Stimulated activated CD4-positive, alpha-beta T cell treated with anti-CD3 and anti-CD28 coated beads, Interleukin-1b, Interleukin-23, amount 100 ng/mL, for 1 hour (primary cell): ENCODE measurements at places on chromosomes 3 and 15.

DNA sequence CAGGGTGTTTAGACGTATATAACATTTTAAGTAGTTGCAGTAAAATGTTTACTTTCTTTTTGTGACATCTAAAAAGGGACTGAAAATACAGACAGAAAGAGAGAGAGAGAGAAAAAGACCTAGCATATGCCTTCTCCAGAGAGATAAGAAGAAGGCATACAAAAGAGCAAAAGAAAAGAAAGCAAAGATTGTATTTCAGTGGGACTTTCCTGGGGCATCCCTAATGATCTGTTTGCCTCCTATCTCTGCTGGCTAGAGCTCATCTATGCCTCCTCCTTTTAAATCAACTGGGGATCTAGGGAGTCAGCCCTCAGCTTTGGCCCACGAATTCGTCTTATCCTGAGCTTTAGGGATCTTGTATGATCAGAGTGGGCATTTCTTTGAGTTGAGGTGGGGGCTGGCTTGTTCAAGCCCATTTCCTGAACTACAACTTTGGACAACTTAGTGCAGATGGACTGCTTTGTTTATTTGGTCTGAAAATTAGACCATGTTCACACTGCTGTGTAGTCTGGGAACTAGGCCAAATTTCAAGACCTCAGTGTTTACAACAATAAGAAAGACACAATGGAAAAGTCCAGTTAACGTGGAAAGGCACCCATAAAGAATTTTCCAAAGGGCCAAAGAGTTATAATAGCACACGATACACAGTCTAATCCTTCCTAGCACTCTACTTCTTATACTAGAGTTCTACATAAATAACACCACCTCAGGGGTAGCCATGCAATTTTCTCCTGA lies 61.0 kb downstream of the ATP8B4 start:
- no peak for DNase-seq

GRCh38 chr3:153513236-153513635 lies 351.2 kb downstream of the RAP2B start:
- no peak for DNase-seq

DNA sequence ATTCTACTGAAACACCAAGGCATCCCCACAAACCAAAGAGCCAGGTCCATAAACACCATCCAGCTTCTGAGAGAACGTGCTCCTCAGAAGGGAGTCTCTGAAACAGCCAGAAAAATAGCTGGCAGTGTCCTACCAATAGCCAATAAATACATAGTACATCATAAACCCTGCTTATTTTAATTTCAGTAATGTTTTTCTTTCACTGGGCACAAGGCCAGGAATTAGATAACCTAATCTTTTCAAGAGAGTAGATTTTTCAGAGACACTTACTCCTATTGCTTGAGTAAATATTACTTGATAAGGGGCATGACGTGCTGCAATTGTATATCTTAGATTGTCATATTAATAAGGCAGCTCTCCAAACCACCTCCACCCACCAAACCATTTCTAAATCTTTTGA lies 22.7 kb downstream of the GADL1 start:
- no peak for DNase-seq

DNA sequence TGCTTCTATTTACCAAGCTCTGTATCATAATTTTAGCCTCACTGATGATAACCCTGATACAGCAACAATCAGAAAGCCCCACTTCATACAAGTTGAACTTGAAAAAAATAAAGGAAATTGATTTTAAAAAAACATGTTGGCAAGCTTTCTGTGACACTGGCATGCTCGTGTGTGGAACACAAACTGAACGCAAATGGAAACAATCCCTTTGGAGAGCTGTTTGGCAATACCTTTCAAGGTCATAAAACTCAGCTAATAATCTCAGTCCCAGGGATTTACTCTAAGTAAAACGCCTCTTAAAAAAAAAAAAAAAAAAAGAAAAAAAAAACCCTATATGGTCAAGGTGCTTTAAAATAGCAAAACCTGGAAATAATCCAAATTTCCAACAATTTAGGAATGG lies 166.7 kb upstream of the BCL6 start:
- no peak for DNase-seq

GRCh38 chr15:57591822-57592367 lies at the start of gene MYZAP:
TSS of gene MYZAP (plus strand) at chr15:57591904. CDS start at chr15:57592035, 131 bp downstream.
- no peak for DNase-seq

- no peak for DNase-seq
These were observed 31.5 kb upstream of the SLC2A2 start for GRCh38 chr3:171058058-171058457.

GRCh38 chr3:13015286-13016082 lies 57.7 kb downstream of the IQSEC1 start:
- no peak for DNase-seq

DNA sequence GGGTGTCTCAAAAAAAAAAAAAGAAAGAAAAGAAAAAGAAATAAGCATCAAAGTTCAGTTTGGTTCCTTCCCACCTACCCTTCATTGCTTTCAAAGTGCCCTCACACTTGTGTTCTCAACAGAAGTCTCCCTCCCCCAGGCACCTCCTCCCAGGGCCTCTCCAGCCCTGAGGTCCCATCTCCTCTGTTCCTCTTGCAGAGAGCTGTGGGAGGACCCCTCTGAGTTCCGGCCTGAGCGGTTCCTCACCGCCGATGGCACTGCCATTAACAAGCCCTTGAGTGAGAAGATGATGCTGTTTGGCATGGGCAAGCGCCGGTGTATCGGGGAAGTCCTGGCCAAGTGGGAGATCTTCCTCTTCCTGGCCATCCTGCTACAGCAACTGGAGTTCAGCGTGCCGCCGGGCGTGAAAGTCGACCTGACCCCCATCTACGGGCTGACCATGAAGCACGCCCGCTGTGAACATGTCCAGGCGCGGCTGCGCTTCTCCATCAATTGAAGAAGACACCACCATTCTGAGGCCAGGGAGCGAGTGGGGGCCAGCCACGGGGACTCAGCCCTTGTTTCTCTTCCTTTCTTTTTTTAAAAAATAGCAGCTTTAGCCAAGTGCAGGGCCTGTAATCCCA lies 6.1 kb downstream of the CYP1A2 start:
- DNase-seq = no peak

DNA sequence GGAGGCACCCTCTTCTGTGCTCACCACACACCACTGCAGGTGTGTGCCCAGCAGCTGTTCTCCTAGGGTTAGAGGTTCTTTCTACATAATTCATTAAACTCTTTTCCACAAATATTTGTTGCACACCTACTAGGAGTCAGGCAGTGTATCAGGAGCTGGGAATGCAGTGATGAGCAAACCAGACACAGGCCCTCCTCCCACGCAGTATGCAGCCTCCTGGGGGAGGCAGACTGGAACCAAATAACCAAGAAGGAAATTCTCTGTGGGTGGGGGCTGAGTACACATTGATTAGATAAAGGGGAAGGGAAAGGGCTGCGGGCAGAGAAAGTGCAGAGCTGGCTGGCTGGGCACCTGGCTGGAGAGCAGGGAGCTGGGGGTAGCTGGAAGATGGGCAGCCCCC lies 18.5 kb upstream of the C3orf22 start:
- DNase-seq = no peak

DNA sequence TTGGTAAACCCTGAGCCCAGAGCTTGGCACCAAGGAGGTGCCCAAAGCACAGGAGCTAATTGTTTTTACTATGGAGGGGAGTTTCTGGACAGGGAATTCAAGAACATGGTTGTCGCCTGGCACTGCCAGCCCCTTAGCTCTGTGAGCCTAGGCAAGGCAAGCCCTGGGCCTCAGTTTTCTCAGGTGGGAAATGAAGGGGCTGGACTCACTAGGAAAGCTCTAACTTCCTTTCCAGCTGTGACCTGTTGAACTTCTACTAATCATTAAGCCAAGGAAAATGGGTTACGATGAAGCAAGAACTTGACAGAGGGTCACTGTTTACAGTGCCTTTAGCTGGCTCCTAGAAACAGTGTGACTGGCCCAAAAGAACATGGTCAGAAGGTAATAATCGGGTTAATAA lies 277.2 kb downstream of the SHQ1 start:
- DNase-seq = no peak

DNA sequence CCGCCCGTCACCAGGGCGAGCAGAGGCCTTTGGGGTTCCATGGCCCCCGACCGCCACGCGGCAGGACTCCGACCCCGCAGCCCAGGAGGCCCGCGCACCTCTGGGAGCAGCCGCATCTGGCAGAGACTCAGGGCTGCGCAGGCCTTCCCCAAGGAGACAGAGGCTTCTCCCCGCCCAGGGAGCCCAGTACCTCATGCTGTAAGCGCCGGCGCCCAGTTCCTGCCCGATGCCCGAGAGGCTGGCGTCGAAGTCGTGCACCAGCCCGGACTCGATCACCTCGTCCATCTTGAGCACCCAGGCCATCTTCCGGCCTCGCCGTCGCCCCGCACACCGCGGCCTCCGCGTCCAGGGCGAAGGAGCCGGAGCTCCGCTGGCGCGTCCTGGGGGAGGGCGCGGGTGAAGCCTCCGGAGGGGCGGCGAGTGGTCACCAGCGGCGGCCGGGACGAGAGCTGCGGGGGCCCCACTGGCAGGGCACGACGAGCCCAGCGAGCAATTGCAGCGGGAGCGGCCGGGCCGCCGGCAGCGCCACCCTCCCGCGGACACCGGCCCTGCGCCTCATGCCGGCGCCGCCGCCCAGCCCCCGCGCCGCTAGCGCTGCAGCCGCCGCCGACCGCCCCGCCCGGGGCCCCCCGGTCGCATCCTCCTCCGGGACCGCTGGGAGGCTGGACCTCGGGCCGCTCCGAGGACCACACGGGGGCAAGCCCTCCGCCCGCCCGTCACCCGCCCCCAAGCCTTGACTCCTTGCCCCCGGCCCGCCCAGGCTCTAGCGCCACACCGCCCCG lies 468 bp downstream of the UBP1 start:
- no peak for DNase-seq
